ENCODE measurements at places on chromosomes 5 and 9.
A peak's percentile ranks its signal among the peaks of the same experiment; 100 is the strongest.

- DNase-seq: no peak
Measured at GRCh38 chr9:71001780-71002386, 119.5 kb downstream of the TRPM3 start.

- no peak for DNase-seq
Measured at GRCh38 chr5:171595801-171596231, 176.4 kb downstream of the FGF18 start.

GRCh38 chr9:124264823-124265233 is 7.1 kb downstream of the NEK6 start:
- DNase-seq: no peak

GRCh38 chr5:175751369-175751768 is 93.5 kb downstream of the HRH2 start:
- no peak for DNase-seq

GRCh38 chr9:84772511-84772910 is 103.0 kb downstream of the NTRK2 start:
- DNase-seq: no peak

- no peak for DNase-seq
Measured at GRCh38 chr5:78760770-78761169, 112.2 kb upstream of the LHFPL2 start.

DNA sequence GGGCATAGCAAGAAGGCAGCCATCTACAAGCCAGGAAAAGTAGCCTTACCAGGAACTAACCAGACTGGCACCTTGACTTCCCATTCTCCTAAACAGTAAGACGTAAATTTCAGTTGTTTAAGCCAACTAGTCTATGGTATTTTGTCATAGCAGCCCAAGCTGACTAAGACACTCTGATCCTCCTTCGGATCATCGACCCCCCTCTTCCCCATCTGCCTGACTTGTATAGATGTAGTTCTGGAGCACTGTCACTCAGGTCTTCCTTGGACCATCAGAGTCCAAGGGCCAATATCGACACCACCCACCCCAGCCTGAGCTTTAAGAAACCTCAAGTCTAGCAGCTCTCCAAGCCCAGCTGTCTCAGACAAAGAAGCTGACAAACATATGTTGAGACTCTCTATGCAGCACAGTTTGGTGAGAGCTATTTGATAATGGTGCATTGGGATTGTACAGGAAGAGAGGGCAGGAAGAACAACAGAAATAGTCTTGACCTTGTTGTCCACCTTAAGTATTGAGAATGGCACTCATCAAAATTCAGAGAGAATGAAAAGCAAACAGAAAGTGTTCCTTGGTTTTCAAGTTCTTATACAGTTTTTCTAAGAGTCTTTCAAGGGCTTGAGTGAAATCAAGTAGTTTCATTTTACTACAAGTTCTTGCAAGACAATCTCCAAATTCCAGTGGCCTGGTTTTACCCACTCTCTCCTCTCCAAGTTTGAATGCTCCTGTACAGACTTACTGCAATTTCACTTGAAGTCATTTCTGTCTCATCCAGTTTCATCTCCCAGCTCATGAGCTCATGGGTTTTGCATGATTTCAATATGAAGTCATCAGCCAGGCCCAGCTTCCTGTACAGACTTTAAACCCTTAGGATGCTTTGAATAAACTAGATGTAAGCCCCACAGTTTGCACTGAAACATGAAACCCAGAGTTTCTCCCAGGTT is 122.3 kb upstream of the RAI14 start:
- no peak for DNase-seq

- DNase-seq: no peak
Measured at GRCh38 chr5:31385774-31386537, 145.9 kb downstream of the DROSHA start.

DNA sequence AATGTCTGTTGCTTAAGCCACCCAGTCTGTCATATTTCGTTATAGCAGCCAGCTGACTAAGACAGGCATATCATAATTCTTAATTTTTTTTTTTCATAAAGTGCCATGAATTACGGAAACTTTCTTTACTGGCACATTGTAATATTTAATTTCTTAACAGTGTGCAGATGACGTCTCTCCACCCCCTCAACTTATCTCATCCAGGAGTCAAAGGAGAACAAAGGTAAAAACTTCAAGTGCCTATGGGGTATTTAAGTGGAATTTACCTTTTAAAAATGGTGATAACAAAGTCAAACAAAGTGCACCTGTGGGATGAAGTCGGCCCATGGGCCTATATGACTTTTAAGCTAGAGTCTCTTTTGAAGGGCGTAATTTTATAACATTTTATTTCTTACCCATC is 539.4 kb downstream of the CDH9 start:
- DNase-seq: no peak

DNA sequence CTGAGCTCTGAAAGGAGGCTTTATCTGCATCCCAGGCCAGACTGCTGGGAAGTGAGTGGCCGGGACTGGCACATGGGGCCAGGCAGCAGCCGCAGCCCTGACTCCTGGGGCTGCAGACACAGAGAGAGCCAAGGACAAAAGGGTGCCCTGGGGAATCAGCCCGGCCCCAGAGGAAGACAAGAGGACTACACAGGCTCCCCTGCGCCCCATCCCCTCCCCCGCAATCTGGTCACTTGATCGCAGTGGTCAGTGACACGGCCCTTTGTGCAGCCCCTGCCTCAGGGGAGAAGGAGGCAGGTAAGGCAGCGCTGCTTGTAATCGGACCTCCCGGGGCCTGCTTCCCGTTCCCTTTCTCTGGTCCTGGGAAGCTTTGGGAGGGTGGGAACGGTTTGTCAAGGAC is 55.5 kb upstream of the FUBP3 start:
- no peak for DNase-seq

- no peak for DNase-seq
Measured at GRCh38 chr5:143707806-143708205, 104.2 kb upstream of the HMHB1 start.

GRCh38 chr9:135992486-135993408 is 31.6 kb upstream of the UBAC1 start:
- DNase-seq: peak; percentile 94

DNA sequence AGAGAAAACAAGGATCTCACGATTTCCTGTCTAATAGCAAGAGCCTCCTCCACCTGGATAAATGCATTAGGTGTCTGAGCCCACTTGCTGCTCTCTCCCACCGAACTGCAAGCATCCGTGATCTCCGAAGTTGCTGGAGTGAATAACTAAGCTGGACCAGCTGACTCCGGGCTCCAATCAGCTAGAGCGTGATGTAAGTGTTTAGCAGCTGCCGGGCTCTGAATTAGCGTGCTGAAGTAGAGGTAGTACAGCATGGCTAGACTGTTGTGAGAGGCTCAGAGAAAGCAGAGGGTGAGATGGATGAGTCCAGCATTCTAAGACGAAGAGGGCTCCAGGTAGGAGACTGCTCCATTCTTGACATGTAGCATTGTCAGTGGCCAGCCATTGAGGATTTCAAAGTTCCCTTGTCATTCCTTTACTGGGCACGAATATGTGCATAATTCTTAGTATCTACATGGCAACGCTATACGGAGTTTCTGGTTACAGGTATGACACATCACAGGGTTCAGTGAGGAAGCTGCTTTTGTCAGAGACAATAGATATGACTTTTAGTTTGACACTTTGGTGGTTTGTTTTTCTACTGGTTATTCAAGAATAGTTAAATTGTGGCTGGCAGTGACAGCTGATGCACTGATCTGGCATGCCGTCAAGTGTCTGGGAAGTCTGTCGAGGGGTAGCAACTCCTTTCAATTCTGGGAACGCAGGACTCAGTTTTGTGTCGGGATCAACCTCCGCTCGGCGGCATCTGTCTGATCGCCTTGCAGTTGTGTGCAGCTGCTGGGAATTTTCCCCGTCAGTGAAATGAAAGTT is 232.6 kb downstream of the MAST4 start:
- peak; percentile 88 for DNase-seq

GRCh38 chr5:77797136-77797535 is 21.0 kb upstream of the TBCA start:
- no peak for DNase-seq

GRCh38 chr5:75716715-75717081 is 539 bp downstream of the POC5 start:
- DNase-seq: no peak

DNA sequence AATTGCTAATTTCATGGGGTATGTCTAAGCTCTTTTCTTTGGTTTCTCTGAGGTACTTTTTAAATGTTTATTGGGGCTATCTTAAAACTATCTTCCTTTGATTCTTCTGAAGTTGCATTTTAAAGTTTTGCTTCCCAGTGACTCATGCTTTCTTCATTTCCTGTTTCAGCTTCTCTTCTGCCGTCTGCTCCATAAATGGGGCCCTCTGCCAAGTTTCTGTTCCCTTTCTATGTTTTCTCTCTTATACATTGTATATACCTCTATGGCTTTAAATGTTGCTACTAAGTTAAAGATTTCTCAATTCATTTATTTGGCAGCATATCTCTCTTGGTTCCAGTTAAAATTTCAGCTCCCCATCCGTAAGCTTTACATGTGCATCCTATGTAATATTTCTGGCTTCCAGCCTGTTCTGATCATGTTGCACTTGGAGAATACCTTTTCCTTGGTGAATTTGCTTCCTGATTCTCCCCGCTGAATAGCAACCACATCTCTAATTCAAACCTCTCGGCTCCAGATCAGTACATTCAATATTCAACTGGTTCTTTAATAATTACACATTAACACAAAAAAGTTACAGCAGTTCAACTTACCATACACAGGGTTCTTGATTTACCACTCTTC is 125.3 kb downstream of the ST8SIA4 start:
- no peak for DNase-seq

DNA sequence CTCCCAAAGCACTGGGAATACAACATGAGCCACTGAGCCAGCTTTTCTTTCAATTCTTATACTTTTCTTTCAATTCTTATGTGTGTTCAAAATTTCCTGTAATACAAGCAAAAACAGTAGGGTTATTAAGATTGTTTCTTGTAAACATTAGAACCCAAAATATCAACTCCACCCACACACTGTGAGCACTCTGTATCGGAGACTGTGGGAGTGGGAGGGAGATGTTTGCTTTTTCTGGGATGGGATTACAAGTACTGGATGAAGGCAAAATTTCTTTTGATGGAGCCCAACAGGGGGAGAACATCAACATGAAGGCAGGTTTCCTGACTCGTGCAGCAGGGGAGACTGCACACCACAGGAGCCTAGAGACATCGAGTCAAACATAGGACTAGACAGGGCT is 4.7 kb upstream of the CFAP90 start:
- DNase-seq: no peak

DNA sequence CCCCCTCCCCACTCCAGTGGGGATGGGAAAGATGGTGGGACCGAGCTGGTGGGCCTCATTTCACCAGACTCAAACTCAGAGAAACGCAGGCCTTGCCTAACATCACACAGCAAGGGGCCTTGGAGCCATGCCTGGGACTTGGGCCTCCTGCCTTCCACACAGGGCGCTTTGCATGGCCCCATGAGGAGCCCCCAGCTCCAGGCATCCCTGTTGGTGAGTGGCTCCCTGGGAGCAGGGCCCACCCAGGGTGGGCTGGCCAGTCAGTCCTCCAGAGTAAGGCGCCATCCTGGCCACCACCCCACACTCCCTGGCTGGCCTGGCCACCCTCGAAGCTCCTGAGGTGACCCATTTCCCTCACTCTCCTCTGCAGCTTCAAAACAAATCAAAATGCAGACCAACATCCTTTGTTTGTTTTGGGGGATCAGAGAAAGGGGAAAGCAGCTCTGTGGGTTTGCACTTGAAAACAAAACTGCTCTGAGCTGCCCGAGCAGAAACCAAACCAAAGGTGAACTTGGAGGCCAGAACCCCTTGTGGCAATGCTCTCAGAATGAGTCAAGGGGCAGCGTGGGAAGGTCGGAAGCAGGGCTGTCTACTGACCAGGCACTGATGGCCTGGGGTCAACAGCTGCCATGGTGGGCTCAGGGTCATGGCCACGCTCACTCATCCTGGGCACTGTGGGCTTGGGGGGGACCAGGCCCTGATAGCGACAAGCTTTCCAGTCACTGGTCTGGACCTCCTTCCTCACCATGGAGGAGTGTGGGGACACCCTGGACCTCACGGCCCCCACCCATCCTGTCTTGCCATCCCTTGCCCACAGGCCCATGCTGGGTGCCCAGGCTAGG is 37.0 kb upstream of the VDAC1 start:
- no peak for DNase-seq

GRCh38 chr5:83636156-83636555 is 84.5 kb downstream of the HAPLN1 start:
- no peak for DNase-seq

DNA sequence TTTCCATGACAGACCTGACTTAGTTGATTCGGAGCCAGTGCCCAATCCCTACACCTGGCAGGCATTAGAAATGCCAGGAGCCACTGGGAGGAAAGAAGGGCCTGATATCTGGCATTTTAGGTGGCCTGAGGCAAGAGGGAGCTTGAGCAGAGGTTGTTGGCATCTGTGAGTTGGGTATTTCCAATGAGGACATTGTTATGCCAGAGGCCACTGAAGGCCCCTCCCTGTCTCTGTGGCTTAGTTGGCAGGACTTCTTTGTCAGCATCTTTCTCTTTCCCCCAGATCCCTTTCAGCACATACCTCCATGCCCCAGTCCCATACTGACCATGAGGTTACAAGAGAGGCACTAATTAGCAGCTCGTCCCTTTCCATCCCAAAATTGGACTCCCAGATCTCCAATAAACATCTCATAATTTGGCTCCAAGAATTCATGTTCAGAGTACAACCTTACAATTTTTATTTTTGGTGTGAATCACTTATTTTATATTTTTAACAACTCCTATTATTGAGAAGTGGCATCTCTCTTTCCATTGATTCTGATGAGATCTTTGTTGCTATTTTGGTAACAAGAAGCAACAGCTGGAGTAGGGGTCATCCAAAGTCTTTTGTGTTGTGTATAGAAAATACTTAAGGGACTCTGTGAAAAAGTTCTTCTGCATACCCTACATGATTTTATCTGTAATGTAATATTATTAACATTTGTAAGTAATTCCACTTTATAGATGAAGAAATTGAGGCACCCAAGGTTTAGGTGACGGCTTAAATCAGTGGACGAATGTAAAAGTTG is 68.6 kb upstream of the MAP3K1 start:
- DNase-seq: no peak

GRCh38 chr9:80649001-80649420 is 1040.3 kb downstream of the TLE1 start:
- peak; percentile 61 for DNase-seq

GRCh38 chr5:164319161-164319560 is 813.7 kb downstream of the MAT2B start:
- no peak for DNase-seq

DNA sequence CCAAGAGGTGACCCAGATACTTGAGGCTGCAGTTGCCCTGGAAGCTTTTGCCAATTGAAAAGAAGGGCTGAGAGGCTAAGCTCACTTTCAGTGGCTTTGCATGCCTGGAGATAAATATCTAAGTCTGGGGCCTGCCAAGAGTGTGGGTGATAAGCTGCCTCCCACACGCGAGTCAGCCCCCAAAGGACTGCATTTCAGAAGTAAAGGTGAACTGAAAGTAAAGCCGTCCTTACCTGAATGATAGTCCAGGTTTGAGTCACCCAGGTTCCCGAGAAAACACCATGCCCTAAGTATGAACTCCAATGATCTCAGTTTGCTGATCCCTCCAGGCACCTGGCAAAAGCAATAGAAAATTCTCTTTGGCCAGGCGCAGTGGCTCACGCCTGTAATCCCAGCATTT is 22.5 kb upstream of the N4BP3 start:
- no peak for DNase-seq

DNA sequence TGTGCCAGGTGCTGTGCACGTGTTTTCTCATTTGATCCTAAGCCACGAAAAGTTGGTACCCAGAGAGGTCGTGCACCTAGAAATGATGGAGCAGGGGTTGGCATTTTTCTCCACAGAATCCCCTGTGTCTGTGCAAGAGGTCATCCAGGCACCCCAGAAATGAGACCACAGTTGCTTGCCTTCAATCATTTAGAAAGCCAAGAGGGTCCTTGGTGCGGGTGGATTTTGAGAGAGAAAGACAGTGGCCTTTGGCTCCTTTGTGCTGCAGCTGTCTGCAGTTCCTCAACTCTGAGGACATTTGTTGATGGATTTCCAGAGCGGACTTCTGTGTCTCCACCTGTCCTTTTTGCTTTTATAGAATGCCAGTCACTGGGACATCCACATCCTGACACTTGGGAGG is 33.8 kb upstream of the SPRY4 start:
- peak; percentile 50 for DNase-seq

Data from cardiac septum (tissue), 1 donor.